ENCODE measurements at places on chromosomes 12 and 14. TPM values are rescaled to one million over a fixed set of nuclear protein-coding genes. Genes with fewer than 3 reads are reported as not detected.

KLHDC1 gene
- 7.7 TPM for total RNA-seq

ACTN1 gene
- total RNA-seq = 665 TPM

- no peak for DNase-seq
Observed at GRCh38 chr12:124586756-124587155, 19.3 kb upstream of the NCOR2 start.

LRTM2 gene
- not detected for total RNA-seq
